ENCODE measurements at places on chromosomes 7 and 10.

- no peak for DNase-seq
These were observed 4.1 kb upstream of the SGCE start for GRCh38 chr7:94660006-94660405.

- DNase-seq, result no peak
These were observed 101.0 kb downstream of the CDCA7L start for GRCh38 chr7:21844742-21845141.

DNA sequence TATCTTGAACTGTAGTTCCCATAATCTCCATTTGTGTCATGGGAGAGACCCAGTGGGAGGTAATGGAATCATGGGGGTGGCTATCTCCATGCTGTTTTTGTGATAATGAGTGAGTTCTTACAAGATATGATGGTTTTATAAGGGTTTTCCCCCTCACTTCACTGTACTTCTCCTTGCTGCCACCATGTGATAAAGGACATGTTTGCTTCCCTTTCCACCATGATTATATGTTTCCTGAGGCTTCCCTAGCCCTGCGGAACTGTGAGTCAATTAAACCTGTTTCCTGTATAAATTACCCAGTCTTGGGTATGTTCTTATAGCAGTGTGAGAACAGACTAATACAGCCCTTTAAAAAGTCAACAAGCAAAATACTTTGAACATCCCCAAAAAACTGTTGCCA is 427.7 kb downstream of the HTR7 start:
- no peak for DNase-seq

DNA sequence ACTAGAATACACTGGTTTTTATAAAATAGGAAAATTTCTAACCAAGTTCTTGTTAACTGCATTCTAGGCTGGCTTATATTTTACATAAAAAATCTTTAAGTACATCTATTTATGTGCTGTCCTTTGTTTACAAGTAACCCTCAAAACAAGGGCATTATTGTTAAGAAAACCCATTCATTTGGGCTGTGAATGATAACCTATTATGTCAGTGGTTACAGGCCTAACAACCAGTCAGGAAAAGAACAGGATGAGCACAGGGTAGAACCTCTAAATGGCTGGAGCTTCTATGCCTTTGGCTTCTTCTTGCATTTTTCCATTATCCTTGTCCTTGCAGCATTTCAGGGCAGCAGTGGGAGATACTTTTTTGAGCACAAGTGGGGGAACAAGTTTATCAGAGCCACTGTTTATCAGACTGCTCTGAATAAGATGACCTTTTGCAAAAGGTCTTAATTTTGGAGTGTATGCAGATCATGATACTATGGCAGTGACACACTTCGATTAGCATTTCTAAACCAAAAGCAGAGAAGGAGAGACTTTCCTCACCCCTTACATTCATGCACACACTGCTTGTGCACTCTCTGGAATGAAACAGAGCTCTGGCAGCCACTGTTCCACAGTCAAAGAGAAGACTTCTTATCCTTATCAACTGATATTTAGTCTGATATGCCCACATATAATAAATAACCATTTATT is 10.9 kb downstream of the GPR37 start:
- DNase-seq, result no peak

DNA sequence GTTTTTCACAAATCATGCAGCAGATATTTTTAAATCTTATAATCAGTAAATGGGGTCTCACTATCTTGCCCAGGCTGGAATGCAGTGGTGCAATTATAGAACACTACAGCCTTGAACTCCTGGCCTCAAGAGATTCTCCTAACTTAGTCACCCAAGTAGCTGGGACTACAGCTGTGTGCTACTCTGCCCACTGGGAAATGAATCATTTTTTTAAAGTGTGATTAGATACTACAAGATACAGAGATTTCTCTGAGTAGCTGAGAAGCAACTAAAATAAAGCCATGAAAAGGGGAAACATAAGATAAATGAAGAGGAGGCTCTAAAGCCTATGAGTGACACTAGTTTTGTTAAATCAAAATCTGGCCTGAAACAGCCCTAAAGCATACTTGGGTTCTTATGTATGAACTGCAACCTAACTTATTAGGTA is 119.7 kb downstream of the JMJD1C start:
- DNase-seq, result no peak

- no peak for DNase-seq
These were observed 7.5 kb upstream of the SND1 start for GRCh38 chr7:127644484-127644883.

GRCh38 chr10:71077796-71078453 is 134.4 kb upstream of the UNC5B start:
- DNase-seq, result no peak

GRCh38 chr7:100444311-100445278 is 8.3 kb upstream of the PPP1R35 start:
- peak; percentile 75 for DNase-seq

GRCh38 chr7:116984917-116985316 is 31.6 kb downstream of the ST7 start:
- peak; percentile 34 for DNase-seq

DNA sequence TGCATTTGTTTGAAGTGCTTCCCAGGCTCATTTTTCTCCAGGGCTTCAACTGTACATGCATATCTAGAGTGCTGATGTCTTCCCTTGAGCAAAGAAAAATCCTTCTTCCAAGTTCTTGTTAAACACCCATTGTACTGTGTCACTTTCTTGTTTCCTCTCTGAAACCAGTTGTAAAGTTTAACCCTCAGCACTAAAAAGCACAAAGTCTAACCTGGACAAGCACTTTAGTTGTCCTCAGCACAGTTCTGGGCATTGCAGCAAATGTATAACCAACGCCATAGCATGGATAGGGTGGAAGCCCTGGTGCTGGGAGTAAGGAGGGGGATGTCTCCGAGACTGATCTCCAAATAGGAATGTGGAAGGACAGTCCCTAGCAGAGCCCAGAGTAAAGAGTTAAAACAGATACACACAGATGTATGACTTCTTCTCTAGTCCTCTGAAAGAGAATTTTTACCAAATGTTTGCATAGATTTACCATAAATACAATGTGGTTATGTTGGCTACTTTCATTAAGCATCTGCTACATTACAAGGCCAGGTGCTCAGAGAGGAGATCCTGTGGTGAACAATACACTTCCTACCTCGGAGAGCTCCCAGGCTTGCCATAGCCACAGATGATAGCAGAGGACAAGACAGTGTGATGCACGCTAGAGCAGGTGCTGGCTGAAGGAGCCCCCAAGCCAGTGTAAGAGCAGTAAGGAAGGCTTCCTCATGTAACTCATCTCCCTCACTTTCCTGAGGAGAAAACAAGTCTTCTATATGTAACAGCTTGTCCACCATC is 57.0 kb downstream of the DNAJC12 start:
- DNase-seq, result no peak

DNA sequence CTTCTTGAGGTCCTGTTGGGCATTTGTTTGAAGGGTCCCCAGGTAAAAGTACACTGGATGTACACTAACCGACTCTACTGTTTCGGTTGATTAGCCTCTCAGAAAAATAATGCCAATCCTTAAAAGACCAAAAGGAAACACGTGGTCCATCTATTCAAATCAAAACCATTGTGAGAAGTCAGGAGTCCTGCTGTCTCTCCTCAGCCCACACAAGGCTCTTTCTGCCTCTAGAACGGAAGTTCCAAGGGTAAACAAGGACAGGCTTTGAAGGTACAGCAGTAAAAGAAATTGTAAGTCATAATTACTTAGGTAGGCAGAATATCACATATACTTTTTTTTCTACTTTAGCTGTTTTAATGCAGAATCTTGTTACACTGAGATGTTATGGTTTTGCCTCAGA is 71.7 kb upstream of the TPK1 start:
- DNase-seq, result peak; percentile 5

- DNase-seq, result no peak
These were observed 2.7 kb upstream of the SUV39H2 start for GRCh38 chr10:14875941-14876340.

DNA sequence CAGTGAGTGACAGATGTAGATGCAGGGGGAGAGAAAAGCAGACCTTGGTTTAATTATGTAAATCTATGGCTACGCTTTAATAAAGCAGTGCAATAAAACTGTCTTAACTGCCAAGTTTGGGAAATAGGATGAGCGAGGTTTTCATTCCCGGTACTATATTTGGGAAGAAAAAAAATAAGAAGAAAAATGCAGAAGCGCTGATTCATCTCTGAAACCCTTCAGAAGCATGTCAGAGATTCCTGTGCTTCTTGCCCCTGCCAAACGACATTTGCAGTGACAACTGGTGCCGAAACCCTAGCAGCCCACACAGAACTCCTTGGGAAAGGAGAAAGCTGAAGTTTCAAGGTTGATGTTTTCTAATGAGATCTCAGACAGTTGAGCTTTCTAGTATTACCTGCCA is 380.7 kb downstream of the REEP3 start:
- no peak for DNase-seq

GRCh38 chr7:85306115-85306514 is 119.3 kb upstream of the SEMA3D start:
- DNase-seq, result no peak

DNA sequence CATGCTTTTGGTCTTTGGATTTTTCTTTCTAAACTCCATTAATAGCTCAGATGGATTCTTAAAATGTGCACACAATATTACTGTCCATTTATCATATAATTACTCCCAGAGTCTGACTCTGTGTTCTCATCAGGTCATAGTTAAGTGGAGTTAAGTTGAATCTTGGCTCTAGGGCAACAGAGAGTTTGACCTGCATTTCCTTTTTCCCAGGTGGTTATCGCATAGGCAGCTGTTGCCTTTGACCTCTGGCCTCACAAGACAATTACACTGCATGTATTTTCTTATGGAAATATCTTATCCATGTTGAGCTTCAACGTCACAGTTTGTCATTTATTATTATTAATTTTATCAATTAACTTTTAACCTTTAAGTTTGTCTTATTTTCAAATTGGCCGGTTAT is 237.5 kb upstream of the HGF start:
- peak; percentile 77 for DNase-seq

GRCh38 chr10:124511205-124512039 is 49.8 kb downstream of the LHPP start:
- DNase-seq, result no peak

DNA sequence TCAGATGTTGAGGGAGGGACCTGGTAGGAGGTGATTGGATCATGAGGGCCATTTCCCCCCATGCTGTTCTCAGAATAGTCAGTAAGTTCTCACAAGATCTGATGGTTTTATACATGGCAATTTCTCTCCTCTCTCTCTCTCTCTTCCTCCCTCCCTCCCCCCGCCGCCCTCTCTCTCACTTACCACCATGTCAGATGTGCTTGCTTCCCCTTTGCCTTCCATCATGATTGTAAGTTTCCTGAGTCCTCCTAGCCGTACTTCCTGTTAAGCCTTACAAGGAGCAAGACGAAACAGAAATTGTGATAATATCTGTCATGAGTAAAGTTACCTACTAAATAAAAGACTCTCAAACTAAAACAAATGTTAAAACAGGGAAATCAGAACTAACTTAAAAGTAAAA is 19.9 kb upstream of the GPR141 start:
- DNase-seq, result no peak

All from small intestine (tissue), 16 donors.